Caco-2 (cell line): ENCODE measurements at places on chromosomes 12 and 14.

DNA sequence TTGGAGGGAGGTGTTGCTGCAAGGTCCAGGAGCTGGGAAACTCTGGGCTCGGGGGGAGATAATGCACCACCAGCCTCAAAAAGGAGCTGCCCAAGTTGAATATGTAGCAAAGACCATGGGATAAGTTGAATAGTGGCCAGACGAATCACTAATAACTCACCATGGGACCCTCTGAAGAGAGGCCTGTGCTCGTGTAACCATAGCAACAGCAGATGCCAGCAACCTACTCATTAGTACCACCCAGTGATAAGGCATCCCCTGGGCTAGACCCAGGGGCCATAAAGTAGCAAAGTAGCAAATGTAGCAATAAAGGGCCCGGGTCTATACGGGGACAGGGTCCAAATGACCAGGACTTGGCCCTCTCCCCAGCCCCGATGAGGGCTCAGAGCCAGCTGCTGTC is 328.0 kb downstream of the DPF3 start:
- no peak overlapping the region for H3K27ac ChIP-seq
- H3K4me3 ChIP-seq = no peak overlapping the region
- H3K36me3 ChIP-seq = no peaks in the 10 kb centered on the region
- DNase-seq = no peak
- H3K27me3 ChIP-seq = no peaks in the 10 kb centered on the region; the same call in none of the 2 replicates
- no peaks in the 10 kb centered on the region for H3K4me1 ChIP-seq

DNA sequence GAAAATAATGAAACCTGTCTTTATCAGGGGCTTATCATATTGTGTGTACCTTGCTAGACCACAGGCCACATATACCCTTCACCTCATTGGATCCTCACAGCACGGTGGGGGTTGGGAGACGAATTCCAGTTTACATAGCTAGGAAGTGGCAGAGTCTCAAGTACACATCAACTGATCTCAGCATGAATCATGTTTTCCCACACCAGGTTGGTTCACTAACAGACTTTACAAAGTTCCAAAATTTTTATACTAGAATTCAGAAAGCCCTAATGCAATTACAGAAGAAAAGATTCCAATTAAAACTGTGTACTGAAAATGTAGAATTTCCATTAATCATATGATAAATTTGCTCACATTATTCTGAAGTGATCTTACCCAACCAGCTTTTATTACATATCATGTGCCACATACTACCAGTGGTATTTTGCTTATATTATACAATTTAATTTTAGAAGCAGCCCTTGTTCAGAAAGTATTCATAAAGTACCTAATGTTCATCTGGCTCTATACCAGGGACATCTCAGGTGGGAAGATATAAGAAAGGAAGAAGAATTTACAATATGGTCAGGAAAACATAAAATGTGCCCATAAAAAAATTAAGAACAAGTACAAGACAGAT is 196.2 kb downstream of the ITPR2 start:
- DNase-seq = peak; percentile 30
- H3K27ac ChIP-seq = no peak overlapping the region
- no peak overlapping the region for H3K4me3 ChIP-seq

- H3K36me3 ChIP-seq = no peaks in the 10 kb centered on the region
- H3K27ac ChIP-seq = no peak overlapping the region
- DNase-seq = no peak
- no peaks in the 10 kb centered on the region for H3K27me3 ChIP-seq
- no peaks in the 10 kb centered on the region for H3K4me1 ChIP-seq
Observed at GRCh38 chr14:90096566-90096965, 34.8 kb downstream of the KCNK13 start.

DNA sequence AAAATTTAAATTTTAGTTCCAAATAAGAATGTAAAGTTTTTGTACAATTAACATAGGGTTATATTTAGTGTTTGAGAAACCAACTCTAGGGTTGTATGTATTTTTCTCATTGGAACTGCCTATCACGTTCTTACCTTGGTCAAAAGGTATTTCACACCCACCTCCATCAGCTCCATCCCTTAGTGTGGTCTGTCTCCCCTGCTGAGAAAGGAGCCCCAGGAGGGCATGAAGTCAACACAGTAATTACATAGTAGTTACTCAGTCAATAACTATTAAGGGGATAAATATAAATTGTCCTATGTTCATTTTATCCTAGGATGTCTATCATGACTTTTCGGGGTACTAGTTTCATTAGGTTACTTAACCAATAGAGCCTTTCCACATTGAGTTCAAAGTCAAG is 106.3 kb downstream of the AKAP6 start:
- no peak overlapping the region for H3K4me3 ChIP-seq
- H3K27ac ChIP-seq = no peak overlapping the region
- DNase-seq = no peak
- H3K36me3 ChIP-seq = no peaks in the 10 kb centered on the region

DNA sequence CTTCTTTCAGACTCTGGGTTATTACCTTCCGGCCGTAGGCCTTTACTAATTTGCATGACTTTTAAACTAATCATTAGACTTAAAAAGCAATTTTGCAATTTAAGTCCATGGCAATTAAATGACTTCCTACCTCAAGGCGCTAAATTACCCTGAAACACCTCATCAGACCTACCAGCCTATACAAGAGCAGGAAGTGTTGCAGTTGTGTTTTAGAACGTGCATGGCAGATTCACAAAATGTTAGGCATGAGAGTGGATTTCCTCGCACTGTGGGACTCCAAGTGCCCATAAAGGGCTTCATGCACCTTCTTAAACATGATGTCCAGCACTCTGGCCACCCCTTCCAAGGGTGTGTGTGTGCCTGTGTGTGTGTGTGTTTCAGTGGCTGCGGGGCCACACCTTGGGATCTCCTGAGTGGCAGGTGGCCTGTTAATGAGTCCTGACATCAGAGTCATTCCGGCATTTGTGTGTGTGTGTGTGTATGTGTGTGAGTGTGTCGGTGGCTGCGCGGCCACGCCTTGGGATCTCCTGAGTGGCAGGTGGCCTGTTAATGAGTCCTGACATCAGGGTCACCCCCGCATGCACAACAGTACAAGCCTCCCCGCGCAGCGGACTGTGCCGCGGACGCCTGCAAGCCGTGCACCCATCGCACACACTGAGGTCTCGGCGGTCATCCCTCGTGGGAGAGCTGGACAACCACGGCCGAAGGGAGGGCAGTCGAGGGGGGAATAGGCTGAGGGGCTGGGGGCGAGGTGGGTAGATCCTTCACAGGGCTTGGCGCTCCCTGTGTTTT is 900 bp downstream of the C2CD5 start:
- H3K4me1 ChIP-seq = peaks cover 8% of the 10 kb centered on the region
- peak; percentile 82 for DNase-seq
- peak overlapping the region; percentile 89 for H3K27ac ChIP-seq
- H3K27me3 ChIP-seq = no peaks in the 10 kb centered on the region
- no peaks in the 10 kb centered on the region for H3K36me3 ChIP-seq

- H3K36me3 ChIP-seq = peaks cover 2% of the 10 kb centered on the region; the same call in 1 of the 2 replicates
- DNase-seq = no peak
- H3K27me3 ChIP-seq = no peaks in the 10 kb centered on the region
- H3K4me1 ChIP-seq = no peaks in the 10 kb centered on the region
- no peak overlapping the region for H3K27ac ChIP-seq
Observed at GRCh38 chr12:106234449-106234848, 13.4 kb downstream of the CKAP4 start.

DNA sequence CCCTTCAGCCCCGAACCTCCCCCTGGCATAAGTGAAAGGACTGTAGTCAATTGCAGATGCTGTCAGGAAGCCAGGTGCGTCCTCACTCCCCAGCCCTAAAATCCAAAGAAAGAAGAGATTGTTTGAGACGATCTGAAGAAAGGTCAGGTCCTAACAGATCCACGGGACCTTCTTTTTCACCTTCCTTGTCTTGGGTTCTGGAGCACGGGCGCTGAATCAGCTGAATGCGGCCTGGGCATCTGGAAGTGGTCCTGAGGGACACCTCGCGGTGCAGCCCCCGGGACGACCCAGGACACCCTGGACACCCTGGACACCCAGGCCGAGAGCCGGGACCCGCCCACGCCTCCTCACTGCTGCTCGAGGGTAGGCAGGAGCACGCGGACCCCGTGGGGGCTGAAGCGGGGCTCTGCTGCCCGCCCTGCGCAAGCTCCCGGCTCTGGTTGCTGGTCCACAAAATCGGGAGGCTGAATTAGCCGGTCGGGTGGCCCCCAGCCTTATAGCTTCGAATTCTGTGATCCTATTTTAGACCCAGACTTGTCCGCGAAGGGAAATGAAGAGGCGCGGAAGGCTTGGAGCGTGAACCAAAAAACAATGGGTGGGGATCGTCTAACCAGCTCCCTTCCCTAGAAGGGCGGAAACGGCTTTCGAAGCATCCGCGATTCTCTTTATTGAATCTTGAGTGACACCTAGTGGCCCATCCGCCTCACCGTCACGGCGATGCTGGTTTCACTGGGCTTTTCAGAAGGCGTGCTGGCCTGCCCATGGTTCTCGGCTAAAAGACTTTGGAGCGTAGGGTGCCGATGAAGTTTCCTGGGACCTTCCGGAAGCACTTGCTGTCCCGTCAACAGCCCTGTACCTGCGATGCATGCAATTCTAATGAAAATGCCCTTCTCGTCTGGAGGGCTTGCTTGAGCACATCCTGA is 46.4 kb upstream of the PLXNC1 start:
- peak overlapping the region; percentile 50 for H3K4me3 ChIP-seq
- peak; percentile 85 for DNase-seq
- H3K27me3 ChIP-seq = no peaks in the 10 kb centered on the region

GRCh38 chr14:26191123-26191522 is 406.7 kb downstream of the NOVA1 start:
- no peaks in the 10 kb centered on the region; the same call in 1 of the 2 replicates for H3K27me3 ChIP-seq
- H3K36me3 ChIP-seq = no peaks in the 10 kb centered on the region
- H3K27ac ChIP-seq = no peak overlapping the region
- H3K4me1 ChIP-seq = no peaks in the 10 kb centered on the region
- H3K4me3 ChIP-seq = no peak overlapping the region

GRCh38 chr12:63387771-63388170 is 236.8 kb upstream of the AVPR1A start:
- H3K4me3 ChIP-seq = no peak overlapping the region
- H3K36me3 ChIP-seq = no peaks in the 10 kb centered on the region
- DNase-seq = peak; percentile 11
- H3K4me1 ChIP-seq = peaks cover 8% of the 10 kb centered on the region

GRCh38 chr14:77923131-77923936 is 123.4 kb downstream of the ADCK1 start:
- H3K27me3 ChIP-seq = no peaks in the 10 kb centered on the region
- no peak overlapping the region for H3K4me3 ChIP-seq
- no peak for DNase-seq
- no peak overlapping the region for H3K27ac ChIP-seq
- H3K4me1 ChIP-seq = no peaks in the 10 kb centered on the region
- no peaks in the 10 kb centered on the region for H3K36me3 ChIP-seq

GRCh38 chr12:42769455-42769854 is 179.9 kb upstream of the PRICKLE1 start:
- no peaks in the 10 kb centered on the region for H3K27me3 ChIP-seq
- peaks cover 12% of the 10 kb centered on the region for H3K4me1 ChIP-seq
- no peak overlapping the region for H3K27ac ChIP-seq
